ENCODE measurements at places on chromosomes 13 and 19.
A peak's percentile ranks its signal among the peaks of the same experiment; 100 is the strongest.

GRCh38 chr13:73325723-73326558 lies 267.1 kb downstream of the KLF5 start:
- DNase-seq, result no peak

GRCh38 chr19:4908360-4908759 lies 941 bp upstream of the UHRF1 start:
- no peak for DNase-seq

DNA sequence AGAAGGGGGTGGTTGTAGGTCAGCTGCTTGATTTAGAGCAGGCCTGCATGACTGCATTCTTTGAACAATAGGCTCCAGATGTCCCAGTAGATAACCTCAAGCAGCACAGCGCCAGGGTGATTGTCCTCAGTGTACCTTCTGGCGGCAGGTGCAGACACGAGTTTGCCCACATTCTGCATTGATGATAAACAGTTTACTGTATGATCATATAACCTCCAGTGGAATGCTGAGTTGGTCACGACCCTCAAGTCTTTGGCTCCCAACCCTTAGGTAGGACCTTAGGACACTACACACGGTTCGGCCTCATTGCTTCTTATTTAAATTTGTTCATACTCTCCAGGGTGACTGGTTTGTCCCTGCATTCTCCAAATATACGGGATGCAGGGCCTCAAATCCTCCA lies 12.2 kb downstream of the ZNF439 start:
- DNase-seq, result no peak

GRCh38 chr19:42421591-42422031 lies 5.6 kb downstream of the LIPE start:
- DNase-seq, result no peak

GRCh38 chr19:56350416-56351045 lies 35.9 kb upstream of the ZSCAN5A start:
- DNase-seq, result peak; percentile 69

DNA sequence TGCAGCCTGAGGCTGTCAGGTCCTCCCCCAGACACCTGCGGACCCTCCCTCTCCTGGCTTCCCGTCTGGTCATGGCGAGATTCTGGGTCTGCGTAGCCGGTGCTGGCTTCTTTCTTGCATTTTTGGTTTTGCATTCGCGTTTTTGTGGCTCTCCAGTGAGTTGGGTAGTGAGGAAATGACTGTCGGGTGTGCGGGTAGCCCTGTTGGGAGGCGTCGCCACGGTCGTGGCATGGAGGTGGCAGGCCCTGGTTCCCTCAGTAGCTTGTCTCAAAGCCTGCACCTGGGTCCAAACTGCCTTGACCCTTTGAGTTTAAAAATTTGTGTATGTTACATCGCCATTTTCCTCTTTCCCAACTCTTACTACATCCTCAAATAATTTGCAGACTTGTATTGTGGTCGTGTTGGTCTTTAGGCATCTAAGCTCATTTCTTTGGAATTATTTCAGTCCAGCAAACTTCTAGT lies 344 bp downstream of the NHLRC3 start:
- peak; percentile 82 for DNase-seq

DNA sequence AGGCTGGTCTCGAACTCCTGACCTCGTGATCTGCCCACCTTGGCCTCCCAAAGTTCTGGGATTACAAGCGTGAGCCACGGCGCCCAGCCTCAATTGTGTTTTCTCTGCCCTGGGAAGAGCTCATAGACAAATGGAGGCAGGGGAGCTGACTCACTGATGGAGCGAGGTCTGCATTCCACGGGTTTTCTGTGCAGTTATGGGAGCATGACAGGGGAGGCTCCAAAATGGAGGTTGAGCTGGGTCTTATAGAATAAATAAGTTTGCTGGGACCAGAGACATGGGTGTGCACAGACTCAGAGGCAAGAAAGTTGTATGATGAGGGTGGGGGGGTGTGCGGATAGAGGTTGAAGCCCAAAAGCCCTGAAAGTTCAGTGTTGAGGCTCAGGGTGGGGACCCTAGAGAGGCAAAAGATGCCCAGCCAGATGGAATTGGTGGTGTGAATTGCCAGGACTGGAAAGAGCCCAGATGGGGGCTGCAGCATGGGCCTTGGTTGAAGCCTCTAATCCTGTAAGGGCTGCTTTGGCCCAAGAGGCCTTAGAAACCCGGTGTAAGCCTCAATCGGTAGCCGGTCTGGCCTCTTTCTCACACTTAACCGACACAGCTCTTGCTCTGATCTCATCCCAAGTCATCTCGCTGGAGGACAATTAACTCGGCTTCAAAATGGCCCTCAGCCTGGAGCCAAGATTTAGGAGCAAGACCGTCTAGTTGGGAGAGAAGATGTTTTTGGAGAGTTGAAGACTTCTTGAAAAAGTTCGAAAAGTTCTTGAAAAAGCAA lies 1.9 kb downstream of the TPM4 start:
- DNase-seq, result peak; percentile 56

- DNase-seq, result no peak
These were observed 16.2 kb upstream of the MED4 start for GRCh38 chr13:48110931-48111721.

GRCh38 chr19:54229146-54229545 lies 6.3 kb upstream of the LILRB3 start:
- DNase-seq, result no peak

DNA sequence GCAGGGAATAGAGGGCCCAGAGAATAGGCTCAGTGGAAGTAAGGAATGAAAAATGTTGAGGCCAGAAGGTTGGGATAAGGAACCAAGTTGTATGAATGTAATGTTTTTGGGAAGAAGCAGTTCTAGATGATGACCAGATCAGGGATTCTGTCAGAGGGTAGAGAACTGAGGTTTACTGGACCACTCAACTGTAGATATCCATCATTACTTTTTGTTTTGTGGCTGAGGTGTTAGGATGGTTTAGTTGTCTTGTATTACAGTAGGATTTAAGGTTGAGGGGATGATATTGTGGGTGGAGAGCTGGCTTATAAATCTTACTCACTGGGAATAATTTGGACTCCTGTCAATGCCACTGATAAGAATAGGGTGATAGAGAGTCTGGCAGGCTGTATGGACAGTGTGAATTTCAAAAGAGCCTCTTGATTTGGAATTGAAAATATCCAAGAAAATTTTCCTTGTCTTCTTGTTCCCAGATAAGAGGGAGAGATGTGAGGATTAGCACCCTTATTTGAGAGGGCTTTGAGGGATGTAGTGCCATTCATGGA lies 22.6 kb downstream of the NDFIP2 start:
- DNase-seq, result no peak

DNA sequence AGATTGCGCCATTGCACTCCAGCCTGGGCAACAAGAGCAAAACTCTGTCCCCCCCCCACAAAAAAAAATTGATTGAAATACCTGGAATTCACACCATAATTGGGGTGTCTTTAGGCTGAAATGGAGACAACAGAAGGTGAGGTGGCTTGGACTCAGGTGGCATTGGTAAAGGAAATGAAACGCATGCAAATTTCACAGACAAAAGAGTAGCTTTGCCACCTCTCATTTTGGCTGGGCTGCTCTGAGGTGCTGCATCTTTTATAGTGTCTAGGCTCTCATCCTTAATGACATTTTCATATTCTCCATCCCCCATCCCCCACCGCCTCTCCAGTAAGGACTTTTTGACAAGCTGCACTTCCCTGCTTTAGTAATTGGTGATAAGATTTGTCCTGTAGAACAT lies 6.9 kb downstream of the UBE2L5 start:
- no peak for DNase-seq

- no peak for DNase-seq
These were observed 38.8 kb upstream of the TUBGCP3 start for GRCh38 chr13:112626761-112627160.
